ENCODE measurements at places on chromosomes 6 and 20.

- no peak for DNase-seq
These were observed 191.1 kb downstream of the EYA4 start for GRCh38 chr6:133432021-133432989.

- no peak for DNase-seq
These were observed 17.5 kb upstream of the MOCS1 start for GRCh38 chr6:39951716-39952115.

- DNase-seq, result no peak
These were observed 208.1 kb downstream of the OGFRL1 start for GRCh38 chr6:71496722-71497033.

- no peak for DNase-seq
These were observed 616.0 kb upstream of the BTBD3 start for GRCh38 chr20:11301699-11302098.

DNA sequence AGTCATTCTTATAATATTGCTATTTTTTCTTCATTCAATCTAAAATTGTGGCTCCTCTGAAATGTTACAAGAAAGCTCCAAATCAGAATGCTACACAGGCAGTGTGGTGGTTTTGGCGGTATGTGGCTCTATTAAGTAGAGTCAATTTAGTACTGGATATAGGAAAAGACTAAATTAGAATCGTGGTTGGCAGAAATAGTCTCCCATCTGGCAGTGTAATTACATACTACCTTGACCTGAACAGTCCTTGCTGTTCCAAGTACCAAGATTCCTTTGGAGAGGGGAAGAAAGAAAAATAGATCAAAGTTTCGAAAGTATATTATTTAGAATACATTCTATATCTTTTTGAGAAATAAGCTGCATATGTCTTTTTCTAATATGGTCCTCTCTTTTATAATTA lies 78.2 kb downstream of the C6orf118 start:
- peak; percentile 84 for DNase-seq

- DNase-seq, result no peak
These were observed 180.9 kb downstream of the ARID1B start for GRCh38 chr6:156957931-156958547.

DNA sequence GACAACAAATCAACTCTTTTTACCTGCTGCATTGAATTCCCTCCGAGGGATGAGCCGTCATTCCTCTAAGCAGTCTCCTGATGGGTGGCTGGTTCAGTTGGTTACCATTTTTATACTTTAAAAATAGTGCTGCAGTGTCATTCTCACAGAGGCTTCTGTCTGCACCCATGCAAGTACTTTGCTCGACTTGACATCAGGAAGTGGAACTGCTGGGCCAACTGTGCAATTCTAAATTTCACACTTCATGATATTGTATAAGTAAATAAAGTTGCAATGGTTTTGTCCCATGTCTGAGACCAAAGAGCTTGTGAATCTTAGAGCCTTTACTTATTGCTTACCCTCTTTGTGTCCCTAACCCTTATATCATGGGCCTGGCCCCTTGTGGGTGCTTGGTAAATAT lies 2.5 kb downstream of the BTN3A1 start:
- no peak for DNase-seq

GRCh38 chr6:137473598-137473997 lies 20.6 kb downstream of the OLIG3 start:
- DNase-seq, result no peak

GRCh38 chr20:52800734-52801627 lies 171.2 kb upstream of the TSHZ2 start:
- DNase-seq, result no peak

DNA sequence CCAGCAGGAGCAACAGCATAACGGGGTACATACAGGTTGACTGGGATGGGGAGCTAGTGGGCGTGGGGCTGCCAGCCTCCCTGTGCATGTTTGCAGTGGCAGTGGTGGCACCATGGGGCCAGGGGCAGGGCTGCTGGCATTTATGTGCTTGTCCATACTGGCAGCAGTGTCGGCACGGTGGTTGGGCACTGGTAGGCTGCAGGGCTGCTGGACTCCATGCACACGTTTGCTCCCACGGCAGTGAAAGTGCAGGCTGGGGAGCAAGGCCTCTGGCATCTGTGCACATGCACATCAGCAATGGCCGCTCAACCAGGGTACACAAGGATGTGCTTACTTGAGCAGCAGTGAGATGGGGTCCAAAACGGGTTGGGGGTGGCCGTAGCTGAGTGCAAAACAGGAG lies 159.5 kb upstream of the KHDRBS2 start:
- DNase-seq, result no peak

- no peak for DNase-seq
These were observed 152.0 kb downstream of the BMP7 start for GRCh38 chr20:57114290-57115005.

DNA sequence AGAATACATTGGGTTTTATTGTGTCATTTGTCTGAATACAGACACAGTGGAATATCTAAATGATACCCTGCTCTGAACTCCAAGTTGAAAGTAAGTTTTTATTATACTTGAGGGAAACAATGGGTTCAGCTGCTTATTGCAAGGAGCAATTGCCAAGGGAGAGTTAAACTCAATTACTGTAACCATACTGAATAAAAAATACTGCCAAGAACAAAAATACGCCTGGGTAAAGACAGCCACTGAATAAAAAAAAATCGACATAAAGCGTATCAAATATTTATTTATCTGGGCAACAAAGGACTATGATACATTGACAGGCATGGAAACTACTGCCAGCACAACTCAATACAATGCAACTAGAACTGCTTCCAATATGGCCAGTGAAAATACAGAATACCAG lies 18.1 kb downstream of the TFAP2A start:
- DNase-seq, result no peak

DNA sequence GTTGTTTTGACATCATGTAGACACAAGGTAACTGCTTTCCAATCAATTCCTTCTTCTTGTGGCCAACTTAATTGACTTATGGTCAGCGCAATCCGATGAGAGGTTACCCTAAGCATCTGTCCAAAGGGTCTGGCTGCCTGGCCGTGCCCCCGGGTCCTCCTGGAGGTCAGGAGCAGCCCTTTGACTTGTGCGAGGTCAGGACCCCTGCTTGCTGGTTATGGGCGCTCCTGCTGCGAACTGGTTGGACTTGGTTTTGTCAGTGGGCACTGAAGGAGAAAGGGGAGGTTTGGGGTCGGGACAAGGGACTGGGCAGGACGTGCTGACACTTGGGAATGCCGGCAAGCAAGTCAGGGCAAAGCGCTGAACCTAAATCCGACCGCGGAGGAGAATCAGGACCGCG lies 215.6 kb downstream of the QKI start:
- no peak for DNase-seq

- DNase-seq, result no peak
These were observed 412 bp upstream of the TUBB1 start for GRCh38 chr20:59018817-59019216.

DNA sequence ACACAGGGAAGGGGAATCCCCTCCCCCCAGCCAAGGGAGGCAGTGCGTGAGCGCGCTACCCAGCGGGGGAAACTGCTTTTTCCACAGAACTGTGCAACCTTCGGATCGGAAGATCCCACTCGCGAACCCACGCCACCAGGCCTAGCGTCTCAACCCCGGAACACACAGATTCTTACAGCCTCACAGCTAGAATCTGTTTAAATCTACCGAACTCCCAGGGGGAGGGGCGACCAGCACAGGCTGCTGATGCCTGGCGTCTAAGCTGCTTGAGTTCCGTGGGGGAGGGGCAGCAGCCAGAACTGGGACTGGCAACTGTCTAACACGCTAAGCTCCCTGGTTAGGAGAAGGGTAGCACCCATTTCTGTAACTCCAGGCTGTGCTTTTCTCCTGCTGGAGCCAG lies 217.3 kb upstream of the TENT5A start:
- DNase-seq, result no peak

DNA sequence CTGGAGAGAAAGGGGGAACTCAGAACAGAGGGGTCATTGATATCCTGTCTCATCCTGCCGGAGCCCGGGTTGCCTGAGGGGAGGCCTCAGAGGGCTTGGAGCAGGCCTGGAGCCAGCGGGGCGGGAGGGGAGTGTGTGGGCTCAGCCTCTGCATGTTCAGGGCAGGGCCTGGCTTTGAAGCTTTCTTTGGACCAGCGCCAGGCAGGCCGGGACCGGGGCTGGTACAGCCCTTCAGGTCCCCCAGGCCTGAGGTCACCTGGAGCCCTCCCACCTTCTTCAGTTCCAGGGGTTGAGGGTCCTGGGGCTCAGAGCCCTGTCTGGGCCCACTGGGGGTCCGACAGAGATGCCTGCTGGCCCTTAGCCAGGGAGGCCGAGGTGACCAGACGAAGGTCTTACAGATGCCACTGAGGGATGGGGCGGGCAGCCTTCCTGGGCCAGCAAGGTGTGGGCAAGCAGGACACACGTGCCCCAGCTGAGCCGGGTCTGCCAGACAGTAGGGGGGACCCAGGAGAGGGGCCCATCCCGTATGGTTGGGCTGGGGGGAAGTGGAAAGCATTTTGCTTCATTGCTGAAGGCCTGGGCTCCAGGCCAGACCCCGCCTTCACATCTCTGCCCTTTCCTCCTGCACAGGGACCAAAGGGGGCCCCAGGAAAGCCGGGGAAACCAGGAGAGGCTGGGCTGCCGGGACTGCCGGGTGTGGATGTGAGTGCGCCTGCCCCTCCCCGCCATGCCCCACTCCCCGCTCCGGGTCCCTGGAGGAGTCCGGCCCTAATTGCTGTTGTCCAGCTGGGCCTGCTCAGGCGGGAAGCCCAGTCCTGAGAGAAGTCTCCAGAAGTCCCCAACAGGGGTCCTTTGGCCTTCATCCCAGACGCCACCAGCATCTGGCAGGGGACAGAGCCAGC lies 2.0 kb downstream of the COL9A3 start:
- no peak for DNase-seq

DNA sequence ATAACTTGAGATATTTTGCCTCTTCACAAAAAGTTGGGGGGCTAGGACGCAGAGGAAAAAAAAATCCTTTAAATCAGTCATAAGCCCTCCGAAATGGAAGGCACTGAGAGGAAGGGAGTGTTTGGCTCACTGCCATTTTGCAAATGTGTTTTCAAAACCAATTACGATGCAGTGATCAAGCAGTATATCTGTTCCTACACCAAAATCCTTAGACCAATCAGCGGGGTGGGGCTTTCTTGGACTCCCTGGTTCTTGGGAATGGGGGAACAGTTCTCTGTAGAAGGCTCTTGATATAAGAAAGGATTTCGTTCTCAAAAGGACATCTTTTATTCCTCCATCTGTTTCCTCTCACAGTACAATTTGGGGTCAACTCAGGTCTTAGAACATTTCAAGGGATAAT lies 478.6 kb upstream of the JARID2 start:
- DNase-seq, result no peak

GRCh38 chr6:128512296-128512695 lies 8.1 kb downstream of the PTPRK start:
- DNase-seq, result no peak

DNA sequence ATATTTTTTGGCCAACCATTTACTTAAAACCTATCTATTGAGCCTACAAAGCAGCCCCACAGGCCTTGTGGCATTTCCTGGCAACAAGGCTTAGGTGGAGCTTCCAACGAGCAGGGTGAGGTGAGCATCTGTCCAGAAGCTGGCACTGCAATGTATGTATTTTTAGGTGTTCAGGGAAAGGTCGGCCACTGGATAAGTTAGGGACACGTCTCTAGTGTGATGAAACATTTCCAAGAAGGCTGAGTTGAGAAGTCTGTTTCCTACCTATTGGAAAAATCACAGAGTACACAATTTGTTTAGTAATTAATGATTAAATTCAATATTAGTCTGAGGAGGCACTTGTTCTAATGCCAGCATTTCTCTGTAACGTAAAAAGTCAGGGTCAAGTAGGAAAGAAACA lies 17.8 kb upstream of the RCAN2 start:
- DNase-seq, result no peak

DNA sequence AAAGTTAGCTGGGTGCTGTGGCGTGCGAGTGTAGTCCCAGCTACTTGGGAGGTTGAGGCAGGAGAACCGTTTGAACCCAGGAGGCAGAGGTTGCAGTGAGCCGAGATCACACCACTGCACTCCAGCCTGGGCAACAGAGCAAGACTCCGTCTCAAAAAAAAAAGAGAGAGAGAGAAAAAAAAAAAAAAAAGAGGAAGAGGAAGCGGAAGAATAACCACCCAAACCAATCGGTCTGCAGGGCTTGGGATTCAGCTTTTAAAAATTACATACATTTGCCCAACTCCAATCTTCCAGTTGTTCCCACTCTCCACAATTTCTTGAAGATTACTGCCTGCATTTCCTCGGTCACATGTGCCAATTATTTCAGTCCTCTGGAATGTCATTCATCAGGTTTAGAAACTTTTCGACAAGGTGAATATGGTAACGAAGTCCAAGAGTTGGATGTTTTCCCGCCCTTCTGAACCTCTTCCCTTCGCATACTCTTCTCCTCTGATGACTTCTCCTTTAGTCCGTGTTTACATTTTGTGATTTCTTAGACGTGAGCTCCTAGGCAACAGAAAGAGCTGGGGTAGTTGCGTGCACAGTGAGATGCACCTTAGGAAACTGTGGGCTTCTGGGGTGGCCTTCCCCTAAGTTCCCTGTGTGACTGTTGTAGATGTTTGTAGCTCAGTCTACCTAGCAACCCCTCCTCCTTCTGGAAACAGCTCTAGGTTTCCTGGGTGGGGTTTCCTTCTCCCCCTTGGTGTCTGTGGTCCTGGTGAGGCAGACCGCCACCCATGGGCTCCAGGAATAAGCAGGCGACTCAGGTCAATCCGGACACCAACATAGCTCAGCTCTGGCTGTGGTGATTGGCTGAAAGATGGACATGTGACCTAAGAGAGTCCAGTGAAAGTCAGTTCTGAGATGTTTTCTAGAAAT lies 63.0 kb upstream of the NCOA3 start:
- no peak for DNase-seq

DNA sequence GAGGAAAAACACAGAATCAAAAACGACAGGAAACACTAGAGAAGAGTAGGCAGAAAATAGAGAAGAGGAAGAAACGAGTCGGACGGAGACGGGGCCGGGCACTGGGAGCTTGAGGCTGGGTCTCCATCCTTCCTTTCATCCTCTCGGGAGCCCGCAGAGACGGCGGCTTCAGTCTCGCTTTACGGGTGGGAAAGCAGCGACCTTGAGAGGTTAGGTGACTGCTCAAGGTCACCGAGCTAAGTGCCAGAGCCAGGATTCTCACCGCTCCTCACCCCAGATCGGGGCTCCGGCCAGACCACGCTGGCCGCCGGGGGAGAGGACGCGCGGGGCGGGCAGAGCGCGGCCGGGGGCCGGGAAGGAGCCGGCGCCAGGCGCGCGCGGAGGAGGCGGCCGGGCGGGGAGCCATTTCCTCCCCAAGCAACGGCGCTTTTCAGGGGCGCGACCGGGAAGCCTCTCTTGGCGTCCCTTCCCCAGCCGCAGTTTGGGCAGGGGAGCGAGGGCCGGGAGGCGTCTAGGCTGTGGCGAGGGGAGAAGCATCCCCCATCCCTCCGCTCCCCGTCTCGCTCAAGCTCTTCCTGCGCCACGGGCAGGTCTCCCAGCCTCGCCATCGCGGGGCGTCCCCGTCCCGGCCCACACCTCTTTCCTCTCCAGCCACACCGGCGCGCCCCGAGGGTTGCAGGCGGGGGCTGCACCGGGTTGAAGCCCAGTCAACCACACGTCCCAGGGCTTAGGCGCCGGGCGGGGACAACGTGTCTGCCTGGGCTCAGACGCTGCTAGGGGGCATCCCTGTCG lies 24.1 kb upstream of the MAP3K7 start:
- no peak for DNase-seq

Data from cerebellar nuclear complex (tissue), 1 donor.